ENCODE measurements at places on chromosomes 1 and 21.

- no peak for DNase-seq
Observed at GRCh38 chr1:55033265-55033614, 6.1 kb upstream of the PCSK9 start.

GRCh38 chr1:18946550-18947381 is 9.7 kb downstream of the IFFO2 start:
- no peak for DNase-seq

GRCh38 chr1:113780374-113781146 is 21.3 kb upstream of the PHTF1 start:
- no peak for DNase-seq

DNA sequence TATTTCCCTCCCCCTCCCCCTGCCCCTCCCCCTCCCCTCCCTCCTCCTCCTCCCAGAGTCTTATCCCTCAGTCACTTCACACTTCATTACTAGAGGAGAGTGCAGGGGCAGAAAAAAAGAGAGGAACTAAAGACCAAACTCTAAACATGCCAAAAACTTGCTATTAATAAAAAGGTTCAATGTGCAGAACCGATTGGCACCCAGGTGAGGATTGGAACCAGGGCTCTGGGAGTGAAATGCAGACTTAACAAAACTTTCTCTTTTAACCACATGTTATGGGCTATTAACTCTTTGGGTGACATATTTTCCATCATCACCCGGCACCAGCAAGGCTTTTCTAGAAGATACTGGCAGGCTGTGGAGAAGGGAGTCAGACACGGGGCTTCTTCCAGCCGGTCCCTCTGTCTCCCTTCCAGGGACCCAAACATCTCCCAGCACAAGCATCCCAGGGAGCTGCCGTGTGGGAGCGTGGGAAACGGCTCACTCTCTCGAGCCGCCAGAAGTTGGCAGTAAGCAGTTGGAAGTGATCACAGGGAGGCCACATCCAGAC is 13.6 kb downstream of the NID1 start:
- DNase-seq = no peak

- DNase-seq = no peak
Observed at GRCh38 chr1:9909234-9910046, 629 bp downstream of the CTNNBIP1 start.

GRCh38 chr1:47582891-47583608 is 145.2 kb downstream of the FOXD2 start:
- DNase-seq = peak; percentile 22

GRCh38 chr1:40392221-40392620 is 18.7 kb downstream of the SMAP2 start:
- DNase-seq = no peak

DNA sequence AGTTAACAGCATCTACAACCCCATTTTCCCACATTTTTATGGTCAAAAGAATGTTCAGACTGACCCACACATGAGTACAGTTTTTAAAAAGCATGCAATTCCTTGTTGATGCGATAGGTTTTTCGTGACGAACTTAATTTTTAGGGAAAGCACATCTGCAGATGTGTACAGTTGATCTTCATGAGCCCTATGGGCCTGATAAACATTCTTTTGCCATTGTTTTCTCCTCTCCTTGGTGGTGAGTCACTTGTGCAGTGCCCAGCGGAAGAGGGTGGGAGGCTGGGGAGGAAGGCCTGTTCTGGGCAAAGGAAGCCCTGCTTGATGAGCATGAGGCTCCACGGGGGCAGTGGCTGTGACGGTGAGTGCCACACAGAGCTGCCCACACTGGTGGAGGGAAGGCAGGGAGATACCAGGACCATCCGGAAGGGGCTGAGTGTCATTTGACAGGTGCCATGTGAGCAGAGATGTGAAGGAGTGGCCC is 5.3 kb downstream of the ARF1 start:
- no peak for DNase-seq

DNA sequence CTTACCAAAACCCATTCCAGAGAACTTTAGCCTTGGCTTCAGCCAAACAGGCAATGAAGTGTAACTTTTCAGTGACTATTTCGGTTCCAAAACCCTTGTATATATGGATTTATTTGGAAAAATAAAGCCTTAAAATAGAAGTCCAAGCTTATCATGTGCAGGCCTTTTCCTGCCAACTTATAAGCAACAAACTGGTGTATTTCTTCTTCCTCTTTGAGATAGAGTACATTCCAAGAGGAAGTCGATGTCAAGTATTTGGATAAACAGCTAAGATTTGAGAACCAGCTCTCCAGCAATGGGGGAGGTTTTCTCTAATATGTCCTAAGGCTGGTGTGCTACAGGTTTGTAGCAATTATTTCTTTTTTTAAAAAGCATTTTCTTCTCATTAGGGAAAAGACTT is 407.8 kb downstream of the DUSP10 start:
- DNase-seq = no peak

GRCh38 chr1:54460351-54460750 is 54.2 kb upstream of the SSBP3 start:
- no peak for DNase-seq

DNA sequence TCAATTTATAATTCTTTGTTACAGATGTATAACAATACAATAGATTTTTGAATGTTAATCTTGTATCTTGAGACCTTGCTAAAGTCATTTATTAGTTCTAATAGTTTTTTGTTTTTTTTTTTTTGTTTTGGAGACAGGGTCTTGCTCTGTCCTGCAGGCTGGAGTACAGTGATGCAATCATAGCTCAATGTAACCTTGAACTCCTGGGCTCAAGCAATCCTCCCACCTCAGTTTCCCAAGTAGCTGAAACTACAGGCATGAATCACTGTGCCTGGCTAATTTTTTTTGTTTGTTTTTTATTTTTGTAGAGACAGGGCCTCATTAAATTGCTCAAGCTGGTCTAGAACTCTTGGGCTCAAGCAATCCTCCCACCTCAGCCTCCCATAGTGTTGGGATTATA is 26.2 kb upstream of the DIPK1A start:
- no peak for DNase-seq

GRCh38 chr21:34077888-34078287 is 4.5 kb downstream of the MRPS6 start:
- DNase-seq = no peak

DNA sequence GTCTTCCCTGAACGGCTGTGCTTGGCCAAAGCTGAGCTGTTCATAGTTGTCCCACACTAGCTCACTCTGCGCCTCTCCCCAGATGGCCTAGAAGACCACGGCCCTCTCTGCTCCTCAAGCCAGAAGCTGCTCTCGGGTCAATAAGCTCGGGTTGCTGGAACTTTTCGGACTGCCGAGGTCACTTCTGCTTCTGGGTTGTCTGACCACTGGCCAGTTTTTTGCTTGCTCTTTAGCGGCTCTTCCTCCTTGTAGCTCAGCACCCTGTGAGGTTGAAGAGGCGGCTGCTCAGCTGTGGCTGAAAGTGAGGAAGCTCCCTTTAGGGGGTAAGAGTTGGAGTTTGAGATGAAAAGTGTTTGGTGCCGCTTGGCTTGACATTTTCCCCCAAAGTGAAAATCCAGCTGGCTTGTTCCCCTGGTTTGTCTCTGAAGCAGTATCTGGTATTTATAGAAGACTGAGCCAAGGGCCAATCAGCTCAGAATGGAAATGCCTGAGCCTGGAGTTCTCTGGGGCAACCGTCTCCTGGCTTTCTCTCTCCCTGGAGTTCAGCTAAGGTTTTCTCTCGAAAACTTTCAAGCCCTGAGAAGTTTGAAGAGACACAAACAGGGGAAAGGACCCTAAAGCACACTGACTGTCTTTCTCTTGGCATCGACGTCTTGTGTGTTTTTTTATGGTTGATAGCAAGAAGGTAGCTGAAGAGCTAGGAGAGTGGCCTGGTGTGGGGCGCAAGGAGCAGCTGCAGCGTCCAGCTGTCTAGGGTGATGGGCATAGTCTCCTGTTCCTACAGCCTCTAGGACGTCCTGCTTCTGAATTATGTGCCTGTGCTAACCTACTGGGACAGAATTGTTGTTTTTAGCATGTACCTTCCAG is 72.0 kb downstream of the SYT6 start:
- no peak for DNase-seq

GRCh38 chr1:71448444-71448843 is 367.6 kb upstream of the ZRANB2 start:
- DNase-seq = no peak

DNA sequence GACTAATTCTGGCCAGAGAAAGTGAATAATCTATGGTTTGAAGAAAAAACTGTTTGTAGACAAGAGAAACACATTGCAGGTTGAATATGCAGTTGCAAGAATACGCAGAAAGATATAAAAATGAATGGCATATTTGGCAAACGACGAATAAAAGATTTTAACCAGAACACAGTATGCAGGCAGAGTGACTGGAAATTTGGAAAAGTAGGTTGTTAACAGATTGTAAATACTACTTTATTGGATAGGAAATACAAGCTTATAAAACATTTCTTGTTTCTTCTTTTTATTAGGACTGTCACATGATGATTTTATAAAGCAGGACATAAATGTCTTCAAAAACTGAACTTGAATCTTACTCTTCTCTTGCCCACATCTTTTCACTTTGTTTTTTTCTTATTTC is 573.3 kb upstream of the PBX1 start:
- no peak for DNase-seq

- no peak for DNase-seq
Observed at GRCh38 chr1:30982431-30982830, 73.9 kb upstream of the SDC3 start.

DNA sequence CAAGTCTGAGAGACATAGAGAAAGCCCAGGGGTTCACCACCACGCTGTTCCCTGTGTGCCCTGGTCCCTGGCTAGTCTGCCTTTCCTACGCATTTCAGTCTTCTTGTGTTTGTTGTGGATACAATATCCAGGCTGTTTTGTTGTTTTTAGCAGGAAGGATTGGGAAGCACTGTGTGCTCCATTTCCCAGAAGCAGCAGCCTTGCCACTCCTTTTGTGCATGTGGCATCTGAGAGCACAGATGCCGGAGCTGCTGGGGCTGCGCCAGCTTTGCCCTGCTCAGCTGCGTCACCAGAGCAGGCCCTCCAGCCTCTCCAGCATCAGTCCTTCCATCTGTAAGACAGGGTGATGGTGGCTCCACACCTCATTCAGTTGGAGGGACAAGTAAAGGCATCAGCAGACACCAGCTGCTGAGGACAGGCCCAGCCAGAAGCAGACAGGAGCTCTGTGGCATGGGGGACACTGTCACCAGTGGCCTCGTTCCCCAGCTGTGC is 94.4 kb upstream of the COL6A1 start:
- DNase-seq = no peak

DNA sequence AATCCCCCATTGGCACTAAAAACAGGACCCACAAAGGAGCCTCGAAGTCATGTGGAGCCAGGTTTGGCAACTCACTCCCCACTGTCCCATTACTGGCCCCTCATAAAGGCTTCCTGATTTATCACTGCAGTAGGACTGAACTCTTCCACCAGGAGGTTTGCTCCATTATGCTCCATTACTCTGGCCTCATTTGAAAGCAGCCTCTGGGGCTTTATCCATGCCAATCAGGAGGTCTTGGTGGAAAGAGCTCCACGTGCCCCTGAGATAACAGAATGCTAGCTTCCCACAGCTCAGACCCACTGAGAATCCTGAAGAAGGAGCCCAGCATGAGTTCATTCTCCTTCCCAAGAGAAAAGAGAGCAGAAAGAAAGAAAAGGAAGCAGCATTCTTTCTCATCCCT is 76.4 kb downstream of the HIVEP3 start:
- DNase-seq = no peak

DNA sequence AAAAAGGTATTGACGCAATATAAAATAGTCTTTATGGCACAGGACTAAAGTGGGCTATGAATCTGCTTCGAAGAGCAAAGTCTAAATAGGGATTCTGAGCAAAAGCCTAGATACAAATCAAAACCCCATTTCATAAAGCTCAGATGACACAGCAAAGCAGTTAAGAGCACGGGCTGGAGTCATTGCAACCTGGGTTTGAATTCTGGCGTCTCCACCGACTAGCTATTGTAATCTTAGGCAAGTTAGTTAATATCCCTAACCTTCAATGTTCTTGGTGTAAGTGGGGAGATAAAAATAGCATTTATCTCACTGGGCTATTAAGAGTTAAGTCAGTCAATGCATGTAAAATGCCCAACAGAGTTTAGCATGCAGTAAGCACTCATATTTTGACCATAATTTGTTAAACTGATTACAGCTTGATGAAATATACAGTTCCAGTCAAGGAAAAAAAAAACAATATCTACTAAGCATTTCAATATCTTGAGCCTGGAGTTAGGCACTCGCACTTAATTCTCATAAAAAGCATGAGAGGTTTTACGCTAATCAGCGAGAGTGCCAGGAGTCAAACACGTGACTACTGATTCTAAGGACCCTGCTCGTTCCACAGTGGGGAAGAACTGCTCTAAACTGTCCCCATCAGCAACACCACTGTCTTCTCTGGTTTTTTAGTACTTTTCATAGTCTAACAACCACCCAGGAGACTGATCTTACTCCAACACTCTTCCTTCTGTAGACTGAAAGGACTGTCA is 75.5 kb downstream of the JAK1 start:
- no peak for DNase-seq

- no peak for DNase-seq
Observed at GRCh38 chr1:181898773-181899172, 162.7 kb downstream of the ZNF648 start.

- DNase-seq = no peak
Observed at GRCh38 chr1:6535214-6535613, 19.1 kb downstream of the NOL9 start.

DNA sequence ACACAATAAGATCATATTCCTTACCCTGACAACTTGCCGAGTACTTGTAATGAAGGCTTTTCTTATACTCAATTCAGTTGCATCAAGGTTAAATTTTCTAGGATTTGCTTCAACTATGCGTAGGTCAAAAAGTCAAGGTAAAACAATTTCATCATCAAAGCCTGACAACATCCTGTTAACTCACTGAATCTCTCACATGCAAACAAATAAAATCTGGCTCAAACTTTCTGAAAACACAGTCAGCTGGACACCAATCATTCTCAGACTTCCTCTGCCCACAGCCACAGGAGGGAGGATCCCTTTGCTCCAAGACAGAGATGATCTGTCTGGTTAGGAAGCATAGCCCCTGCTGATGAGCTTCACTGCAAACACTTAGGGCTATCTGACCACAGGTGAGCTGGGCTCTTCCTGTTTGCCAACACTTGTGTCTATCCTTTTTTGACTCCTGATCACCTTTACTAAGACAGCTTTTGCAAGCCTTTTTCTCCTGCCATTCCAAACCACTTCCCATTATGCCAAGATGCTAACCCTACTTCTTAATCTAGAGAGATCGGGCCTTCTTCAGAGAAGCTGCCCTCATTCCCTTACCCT is 20.0 kb downstream of the STX6 start:
- DNase-seq = no peak

DNA sequence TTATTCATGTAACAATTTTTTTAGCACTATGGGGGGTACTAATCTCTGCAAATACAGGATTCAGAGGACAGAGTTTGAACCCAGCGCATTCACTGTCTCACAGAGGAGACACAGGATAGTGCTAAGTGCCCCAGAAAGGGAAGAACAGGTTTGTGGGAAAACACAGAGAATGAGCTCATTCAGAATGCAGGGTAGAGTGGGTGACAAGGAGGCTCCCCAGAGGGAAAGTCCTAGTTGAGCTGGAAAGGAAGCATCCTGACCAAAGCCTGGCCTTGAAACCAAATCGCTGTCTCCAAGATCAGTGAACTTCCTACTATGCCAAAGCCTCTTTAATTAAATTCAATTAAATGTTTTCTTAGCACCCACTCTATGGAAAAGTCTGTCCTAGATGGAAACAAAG is 19.0 kb upstream of the RGS2 start:
- no peak for DNase-seq

- DNase-seq = no peak
Observed at GRCh38 chr1:109538827-109539555, 681 bp upstream of the GPR61 start.
